EH (cell line): ENCODE measurements at places on chromosomes 3 and 15.

- DNase-seq, result peak; percentile 83
Observed at GRCh38 chr3:46845397-46845859, 17.8 kb downstream of the MYL3 start.

DNA sequence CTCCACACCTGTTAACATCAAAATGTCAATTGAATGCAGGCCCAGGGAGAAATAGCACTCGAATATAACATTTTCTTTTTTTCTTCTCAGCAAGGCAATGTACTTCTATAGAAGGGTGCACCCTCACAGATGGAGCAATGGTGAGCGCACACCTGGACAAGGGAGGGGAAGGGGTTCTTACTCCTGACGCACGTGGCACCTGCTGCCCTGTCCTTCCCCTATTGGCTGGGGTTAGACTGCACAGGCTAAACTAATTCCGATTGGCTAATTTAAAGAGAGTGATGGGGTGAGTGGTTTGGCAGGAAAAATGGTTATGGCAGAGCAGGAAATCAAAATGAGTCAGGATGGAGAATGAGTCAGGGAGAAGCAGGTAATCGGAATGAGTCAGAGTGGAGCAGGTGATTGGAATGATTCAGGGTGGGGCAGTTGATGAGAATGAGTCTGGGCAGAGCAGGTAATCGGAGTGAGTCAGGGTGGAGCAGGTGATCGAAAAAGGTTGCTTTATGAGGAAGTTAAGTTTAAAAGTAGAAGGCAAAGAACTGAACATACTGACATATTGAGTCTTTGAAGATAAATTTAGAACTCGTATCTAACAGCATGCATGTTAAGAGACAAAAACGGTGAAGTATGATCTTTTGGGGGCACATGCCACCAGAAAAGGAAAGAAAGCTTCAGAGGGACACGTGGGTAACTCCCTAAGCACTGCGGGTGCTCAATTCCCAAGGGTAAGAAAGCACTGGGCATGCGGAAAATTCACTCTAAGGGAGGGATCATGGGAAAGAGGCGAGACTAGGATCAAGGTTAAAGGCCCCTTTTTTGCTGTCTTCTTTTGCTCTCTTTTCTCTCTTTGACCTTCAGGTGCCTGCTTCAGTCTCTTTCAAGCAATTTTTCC, 72.9 kb upstream of the GALNT15 start:
- DNase-seq, result no peak

DNA sequence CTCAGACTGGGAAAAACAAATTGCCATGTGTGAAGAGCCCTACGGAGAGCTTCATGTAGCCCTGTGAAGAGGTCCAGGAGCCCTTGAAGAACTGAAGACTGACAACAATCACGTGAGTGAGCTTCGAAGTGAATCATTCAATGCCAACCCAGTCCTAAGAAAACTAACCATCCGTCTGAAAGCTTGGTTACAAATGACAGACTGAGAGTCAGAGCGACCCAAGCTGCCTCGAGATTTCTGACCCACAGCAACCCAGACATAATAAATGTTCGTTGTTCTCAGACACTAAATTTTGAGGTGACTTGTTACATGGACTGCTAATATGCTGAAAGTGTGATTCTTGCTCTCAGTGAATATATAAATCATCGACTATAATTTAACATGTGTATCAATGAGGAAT, 987.2 kb upstream of the ROBO1 start:
- DNase-seq, result no peak

GRCh38 chr15:28952666-28953491, 67.1 kb downstream of the APBA2 start:
- no peak for DNase-seq

DNA sequence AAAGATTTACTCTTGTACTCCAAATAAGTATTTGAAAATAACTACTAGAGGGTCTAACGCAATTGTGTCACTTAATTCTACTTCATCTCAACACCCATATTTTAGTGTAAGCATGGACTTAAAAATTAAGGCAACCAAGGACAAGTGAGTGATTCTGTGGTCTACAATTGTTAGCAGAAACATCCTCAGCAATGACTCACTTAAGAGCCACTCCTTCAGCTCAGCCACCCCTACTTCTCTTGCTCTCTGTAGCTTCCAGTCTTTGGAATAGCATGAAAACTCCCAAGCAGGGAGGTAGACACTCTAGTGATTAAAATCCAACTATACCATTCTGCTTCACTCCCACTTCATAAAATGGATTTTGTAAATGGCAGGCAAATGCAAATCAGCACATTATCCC, 116.0 kb upstream of the LRRN1 start:
- no peak for DNase-seq
